GM13976 (cell line): ENCODE measurements at places on chromosomes 3 and 15.

DNA sequence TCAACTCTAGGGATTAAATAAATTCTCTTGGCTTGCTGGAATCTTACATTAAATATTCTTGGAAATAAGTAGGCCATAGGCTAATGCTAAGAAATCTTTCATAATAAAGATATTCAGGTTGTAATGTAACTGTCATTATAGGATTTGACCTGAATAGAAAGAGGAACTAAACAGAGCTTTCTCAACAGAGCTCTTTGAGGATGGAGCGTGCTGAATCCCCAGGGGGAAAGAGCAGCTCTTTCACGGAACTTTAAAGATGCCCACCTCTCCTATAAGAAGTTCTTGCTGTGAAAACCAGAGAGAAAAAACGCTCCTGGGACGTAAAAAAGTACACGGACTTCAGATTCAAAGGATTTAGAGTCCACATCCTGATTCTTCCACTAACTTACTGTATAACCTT is 77.9 kb downstream of the NTRK3 start:
- DNase-seq, result no peak

- no peak for DNase-seq
Measured at GRCh38 chr15:77487469-77487842, 66.8 kb downstream of the HMG20A start.

- no peak for DNase-seq
Measured at GRCh38 chr3:159664653-159665052, 324.0 kb upstream of the IL12A start.

- DNase-seq, result no peak
Measured at GRCh38 chr15:34620814-34621213, 37.4 kb upstream of the GOLGA8B start.

DNA sequence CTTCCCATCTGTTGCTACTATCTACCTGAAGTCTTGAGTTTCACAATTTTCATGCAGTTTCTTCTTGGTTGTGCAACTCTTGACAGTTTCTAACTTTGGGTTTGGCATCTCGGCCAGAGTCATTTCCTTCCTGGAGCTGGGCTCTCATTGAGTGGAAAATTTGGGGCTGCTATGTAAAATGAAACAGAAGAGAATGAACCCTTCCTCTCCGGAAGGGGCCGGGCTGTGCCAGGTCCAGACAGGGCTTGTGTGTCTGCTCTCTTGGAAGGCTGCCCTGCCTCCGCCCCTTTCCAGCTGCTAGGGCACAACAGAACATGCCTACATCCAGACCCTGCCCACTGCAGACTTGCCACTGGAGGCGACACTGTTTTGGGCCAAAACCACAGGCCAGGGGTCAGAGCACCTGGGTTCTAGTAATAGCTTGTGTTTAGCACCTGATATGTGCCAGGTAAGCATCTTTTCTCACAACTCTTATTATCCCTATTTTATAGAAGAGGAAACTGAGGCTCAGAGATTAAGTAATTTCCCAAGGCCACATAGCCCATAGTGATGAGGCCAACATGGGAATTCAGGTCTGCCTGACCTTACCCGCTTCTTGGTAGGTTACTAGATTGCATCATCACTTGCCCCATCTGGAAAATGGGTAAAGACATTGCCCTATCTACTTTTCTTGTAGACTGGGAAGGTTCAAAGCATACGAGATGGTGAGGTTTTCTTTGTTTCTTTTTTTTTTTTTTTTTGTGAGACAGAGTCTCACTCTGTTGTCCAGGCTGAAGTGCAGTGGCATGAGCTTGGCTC is 25.0 kb downstream of the IRAK2 start:
- DNase-seq, result no peak

- no peak for DNase-seq
Measured at GRCh38 chr15:72136170-72137051, 18.2 kb downstream of the SENP8 start.

DNA sequence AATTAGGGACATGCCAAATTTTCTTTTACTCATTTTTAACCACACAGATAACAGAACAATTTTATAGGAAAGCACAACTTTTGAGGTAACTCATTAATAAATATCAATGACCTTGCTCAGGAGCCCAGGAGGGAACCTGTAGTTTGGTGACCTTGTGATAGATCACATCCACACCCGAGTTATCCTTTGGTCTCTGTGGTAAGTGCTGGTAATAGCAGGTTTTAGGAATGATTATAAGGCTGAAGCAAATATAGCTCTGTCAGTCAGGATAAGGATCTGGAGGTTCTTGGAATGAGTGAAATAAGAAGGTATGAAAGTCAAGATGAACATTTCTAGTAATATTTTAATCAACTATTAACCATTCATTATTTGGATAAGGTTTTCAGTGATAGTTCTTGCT is 46.5 kb downstream of the EPHA6 start:
- DNase-seq, result no peak

GRCh38 chr3:119485563-119485962 is 12.8 kb upstream of the TIMMDC1 start:
- DNase-seq, result no peak

GRCh38 chr3:102179326-102180177 is 255.3 kb upstream of the ZPLD1 start:
- peak; percentile 22 for DNase-seq

GRCh38 chr3:52438579-52439425 is 6.1 kb downstream of the SEMA3G start:
- no peak for DNase-seq

DNA sequence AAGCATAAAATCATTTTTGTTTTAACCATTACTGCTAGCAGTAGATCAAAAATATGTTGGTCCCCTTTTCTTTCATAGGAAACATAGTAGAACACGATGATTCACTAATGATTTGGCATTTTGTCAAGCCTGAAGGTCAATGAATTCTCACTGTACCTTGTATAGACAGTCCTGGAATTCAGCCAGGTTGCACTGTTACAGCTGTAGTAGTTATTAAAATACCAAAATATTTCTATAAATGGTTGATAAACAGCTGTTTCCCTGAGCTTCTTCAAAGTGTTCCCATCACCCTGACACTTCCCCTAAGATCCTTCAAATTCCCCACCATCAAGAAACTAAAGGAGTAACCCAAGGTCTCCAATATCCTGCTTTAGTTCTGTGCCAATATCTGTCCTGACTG is 200.9 kb downstream of the ATP8B4 start:
- no peak for DNase-seq

- DNase-seq, result no peak
Measured at GRCh38 chr3:102400142-102400541, 34.7 kb upstream of the ZPLD1 start.

DNA sequence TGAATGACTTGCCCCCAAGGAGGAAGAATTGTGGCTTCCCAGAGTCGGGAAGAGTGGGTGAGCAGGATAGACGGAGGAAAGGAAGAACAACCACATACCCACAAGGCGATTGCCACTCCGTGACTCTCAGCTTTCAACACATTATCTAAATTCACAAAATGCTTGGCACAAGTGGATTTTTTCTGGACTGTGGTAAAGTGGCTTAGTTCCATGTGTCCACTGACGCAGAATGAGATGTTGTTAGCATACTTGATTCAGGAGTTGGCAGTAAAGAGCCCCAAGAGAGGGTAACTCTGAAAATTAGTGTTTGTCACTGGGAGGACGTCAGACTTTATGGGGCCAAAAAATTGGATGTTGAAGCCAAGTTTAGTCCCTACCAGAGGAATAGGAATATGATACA is 198.8 kb upstream of the CTNNB1 start:
- no peak for DNase-seq

DNA sequence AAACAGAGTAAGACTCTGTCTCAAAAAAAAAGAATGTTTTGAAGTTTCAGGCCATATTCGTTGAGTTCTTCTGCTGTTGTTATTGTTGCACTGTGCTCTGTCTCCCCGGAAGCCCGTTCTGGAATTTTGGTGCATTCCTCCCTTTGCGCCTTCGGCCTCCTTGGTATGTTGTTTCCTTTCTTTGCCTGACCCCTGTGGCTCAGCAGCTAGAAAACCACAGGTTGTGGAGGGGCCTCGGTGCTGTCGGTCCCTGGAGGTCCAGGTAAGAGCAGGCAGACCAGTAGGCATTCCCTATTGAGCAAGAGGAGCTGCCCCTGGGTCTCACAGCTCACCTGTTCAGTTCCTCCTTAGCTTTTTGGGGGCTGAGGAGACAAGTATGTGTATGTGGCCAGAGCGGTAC is 51.0 kb upstream of the DLG1 start:
- no peak for DNase-seq

GRCh38 chr15:57286446-57287122 is 89.7 kb upstream of the CGNL1 start:
- no peak for DNase-seq

DNA sequence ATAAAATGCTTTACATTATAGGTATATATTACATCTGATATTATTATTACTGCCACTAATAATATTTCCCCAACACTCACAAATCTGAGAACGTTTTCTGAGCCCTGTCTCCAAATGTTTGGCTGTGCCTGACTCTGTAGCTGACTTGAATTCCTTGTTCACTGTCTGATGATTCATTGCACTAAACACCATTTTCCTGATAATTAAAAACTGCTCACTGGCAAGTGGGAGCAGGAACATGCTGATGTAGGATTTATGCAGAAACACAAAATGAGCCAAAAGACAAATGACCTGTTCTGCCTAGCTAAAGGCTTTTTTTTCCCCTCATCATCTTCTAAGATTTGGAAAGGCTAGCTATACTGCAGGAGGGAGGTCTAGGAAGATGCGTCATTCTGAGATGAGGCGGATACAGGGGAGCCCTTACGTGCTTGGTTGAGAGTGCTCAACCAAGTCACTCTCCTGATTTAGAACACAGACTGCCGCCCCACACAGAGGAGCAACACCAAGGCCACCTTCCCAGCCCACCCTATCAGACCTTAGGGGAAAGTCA is 380.7 kb downstream of the EPHB1 start:
- no peak for DNase-seq

- DNase-seq, result no peak
Measured at GRCh38 chr15:69861331-69862171, 236.2 kb downstream of the TLE3 start.

DNA sequence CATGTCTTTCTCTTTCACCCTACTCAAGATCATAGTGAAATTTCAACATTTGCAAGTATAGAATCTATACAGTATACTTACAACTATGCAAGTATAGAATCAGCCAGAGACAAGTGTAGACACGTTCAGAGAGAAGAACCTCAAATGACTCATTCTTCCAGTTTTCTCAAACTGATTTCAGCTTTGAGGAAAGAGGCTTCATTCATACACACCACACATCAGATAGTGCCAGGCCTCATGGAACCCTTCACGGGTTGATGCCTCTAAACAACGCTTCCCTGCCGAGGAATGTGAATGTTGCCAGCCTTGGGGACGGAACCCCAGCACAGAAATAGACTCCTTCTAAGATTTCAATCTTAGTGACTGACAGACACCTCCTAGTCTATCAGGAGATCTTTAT is 135.7 kb downstream of the FOXP1 start:
- no peak for DNase-seq

DNA sequence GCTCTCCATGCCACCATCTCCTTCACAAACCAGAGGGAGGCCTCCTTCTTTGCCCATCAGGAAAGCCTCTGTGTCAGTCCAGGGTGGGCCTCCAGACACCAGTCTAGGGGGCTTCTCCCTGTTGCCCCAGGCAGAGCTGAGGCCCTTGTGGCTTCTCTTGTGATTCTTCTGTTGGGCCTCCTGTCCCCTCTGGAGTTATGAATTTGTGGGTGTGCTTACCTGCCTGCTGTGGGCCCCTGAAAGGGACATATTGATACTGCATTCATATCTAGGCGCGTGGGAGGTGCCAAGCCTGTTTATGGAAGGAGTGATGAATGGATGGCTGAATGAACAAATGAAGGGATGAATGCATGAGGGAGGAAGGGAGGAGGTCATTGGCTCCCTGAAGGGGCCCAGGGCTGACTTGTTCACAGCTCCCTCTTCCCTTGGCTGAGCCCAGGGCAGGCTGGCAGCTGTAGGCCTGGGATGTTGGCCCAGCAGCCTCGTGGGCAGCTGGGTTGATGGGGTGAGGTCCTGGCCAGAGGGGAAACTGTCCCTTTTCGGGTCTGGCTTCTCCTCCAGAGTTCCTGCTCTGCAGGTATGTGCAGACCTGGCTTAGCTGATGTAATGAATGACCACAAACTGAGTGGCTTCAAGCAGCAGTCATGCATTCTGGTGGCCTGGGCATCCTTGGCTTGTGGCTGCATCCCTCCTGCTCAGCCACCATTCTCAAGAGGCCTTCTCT is 195.4 kb downstream of the GOLGA6L6 start:
- peak; percentile 54 for DNase-seq

DNA sequence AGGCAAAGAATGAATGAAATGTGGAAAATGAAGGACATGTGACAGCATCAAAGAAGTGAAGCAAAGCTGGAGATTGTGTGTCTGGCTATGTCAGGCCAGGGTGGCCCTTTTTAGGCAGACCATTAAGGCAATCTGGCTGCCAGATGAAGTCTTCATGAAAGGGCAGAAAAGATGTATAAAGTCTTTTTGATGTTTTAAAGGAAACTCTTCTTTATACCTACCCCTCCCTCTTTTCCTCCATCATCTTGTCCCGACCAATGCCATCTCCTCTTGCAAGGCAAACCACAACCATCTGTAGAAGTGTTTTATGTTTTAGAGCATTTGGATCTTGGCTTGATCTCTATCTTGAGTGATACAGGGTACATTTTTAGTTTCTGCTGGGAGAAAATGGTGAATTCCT is 259.2 kb downstream of the LSAMP start:
- DNase-seq, result no peak

GRCh38 chr3:153976891-153977554 is 144.2 kb upstream of the ARHGEF26 start:
- no peak for DNase-seq

GRCh38 chr15:45442507-45443135 is 64.3 kb upstream of the GATM start:
- no peak for DNase-seq

- DNase-seq, result no peak
Measured at GRCh38 chr3:111571907-111572460, 23.2 kb downstream of the ZBED2 start.

GRCh38 chr15:41827290-41827879 is 507 bp upstream of the JMJD7 start:
- no peak for DNase-seq

- no peak for DNase-seq
Measured at GRCh38 chr3:264394-265156, 68.0 kb downstream of the CHL1 start.

GRCh38 chr3:193087336-193087735 is 153.7 kb upstream of the PLAAT1 start:
- DNase-seq, result no peak

GRCh38 chr3:21705769-21706168 is 45.2 kb downstream of the ZNF385D start:
- no peak for DNase-seq

DNA sequence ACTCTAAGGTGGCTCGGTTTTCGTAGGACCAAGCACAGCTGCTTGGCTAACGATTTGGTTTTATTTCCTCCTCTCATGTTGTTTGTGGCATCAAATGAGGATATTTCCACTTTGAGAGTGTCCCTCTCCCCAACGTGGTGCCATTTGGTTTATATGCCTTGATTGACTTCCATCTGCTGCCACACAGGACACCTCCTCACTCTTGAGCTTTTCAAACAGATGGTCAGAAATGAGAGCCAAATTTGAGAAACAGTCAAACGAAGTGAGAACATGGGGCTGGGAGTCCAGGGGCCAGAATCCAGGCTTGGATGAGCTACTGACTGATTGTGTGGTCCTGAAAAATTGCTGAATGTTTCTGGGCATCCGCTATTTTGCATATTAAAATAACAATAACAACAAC is 43.5 kb downstream of the CEMIP start:
- no peak for DNase-seq
